ENCODE measurements at places on chromosomes 5 and 9.
A peak's percentile ranks its signal among the peaks of the same experiment; 100 is the strongest.

GRCh38 chr5:76626738-76627137 is 3.5 kb upstream of the F2RL2 start:
- DNase-seq: no peak

DNA sequence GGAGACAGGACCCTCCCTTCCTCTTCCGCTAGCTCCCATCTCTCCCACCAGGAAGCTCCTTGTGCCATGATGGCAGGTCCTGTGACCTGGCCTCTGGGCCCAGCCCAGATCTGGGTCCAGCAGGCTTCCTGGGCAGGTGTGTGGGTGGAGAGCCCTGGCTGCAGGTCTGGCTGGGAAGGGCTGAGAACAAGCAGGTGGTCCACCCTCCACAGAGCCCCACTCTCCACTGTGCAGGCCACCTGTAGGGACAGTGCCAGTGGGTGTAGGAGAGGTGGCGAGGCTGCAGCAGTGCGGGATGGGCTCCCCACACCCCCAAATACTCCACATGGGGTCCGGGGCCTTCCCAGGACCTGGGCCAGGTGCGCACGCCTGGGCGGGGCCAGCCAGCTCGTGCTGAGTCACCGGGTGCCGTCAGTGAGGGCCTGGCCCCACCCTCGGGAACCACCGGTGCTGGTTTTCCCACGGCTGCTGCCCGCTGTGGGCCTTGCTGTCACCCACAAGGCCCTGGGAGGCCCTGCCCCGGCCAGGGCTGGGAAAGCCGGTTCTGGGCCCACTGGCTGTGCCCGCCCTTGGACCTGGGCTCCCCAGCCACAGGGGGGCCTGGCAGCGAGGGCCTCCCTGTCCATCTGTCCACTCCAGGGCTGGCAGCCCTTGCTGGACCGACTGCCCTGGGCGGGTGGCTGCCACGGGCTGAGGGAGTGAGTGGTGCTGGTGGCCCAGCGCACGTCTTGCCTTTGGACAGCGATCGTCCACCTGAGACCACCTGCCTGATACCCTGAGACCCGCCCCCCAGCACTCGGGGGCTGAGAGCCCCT is 9.3 kb upstream of the NRARP start:
- DNase-seq: peak; percentile 28

DNA sequence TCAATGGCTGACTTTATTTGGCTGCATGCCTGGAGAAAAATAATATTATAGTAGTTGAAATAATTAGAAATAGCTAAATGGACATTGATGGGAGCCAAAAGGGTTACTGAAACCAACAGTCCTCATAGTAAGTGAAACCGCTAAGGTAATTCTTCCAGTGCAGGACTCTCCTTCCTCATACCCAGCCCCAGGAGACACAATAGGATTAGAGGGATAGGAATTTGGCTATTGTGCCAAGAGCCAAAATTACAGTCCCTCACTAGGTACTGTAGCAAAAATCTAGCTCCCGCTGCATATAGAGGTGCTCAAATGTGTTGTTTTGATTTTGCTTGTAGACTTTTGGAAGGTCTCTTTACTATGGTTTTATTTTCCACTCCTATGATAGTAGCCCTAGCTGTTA is 20.2 kb downstream of the GLDC start:
- DNase-seq: no peak

DNA sequence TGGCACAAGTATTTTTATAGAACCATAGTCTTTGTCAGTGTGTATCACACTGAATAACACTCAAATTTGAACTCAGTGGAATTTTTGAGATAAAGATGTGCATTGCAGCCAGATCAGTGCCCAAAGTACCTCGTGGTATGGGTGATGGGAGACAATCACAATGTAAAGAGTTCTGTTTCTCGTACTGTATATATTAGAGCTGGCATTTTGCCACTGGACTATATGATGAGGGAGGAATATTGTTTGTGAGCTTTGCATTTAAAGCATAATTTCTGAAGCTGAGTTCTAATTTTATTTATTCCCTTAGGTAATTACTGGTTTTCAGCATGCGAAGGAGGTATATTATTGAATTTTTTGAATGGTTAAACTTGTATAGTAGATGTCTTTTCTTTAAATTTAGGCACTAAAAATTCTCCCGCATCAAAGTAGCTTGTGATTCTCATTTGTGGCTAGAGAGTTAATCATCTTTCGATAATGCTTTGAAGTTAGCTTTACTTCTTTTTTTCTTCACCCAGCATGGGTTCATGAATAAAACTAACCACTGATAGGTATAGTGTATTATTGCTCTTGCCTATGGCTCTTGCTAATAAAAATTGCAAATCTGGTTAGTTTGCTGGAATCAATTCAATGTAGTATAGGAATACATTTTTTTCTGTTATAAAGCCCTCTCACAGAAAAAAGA is 43.1 kb downstream of the PAM start:
- no peak for DNase-seq

GRCh38 chr5:66136053-66136452 is 8.0 kb upstream of the SREK1 start:
- DNase-seq: no peak

- DNase-seq: peak; percentile 10
These were observed 9.7 kb downstream of the LRRC14B start for GRCh38 chr5:200985-201384.

GRCh38 chr5:167631191-167631590 is 660.3 kb upstream of the WWC1 start:
- no peak for DNase-seq

- DNase-seq: peak; percentile 62
These were observed 107.7 kb downstream of the TENT4A start for GRCh38 chr5:6820851-6821479.

GRCh38 chr9:127049044-127049443 is 73.4 kb downstream of the ANGPTL2 start:
- no peak for DNase-seq

- no peak for DNase-seq
These were observed 312.8 kb downstream of the ARHGAP26 start for GRCh38 chr5:143083006-143083405.

DNA sequence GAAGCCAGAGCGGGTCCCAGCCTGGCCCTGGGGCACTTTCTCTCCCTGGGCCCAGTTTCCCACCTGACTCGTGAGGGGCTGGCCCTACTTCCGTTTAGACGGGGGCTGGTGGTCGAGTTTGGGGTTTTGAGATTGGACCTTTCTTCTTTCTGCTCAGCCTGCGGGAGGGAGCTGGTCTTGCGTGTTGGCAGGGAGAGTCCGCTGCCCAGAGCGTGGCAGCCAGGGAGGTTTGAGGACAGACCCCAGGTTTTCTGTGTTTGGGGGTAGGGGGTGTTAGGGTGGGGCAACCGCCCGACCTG is 6.0 kb upstream of the PITX1 start:
- DNase-seq: no peak

GRCh38 chr5:82975396-82975795 is 101.8 kb downstream of the TMEM167A start:
- DNase-seq: no peak

DNA sequence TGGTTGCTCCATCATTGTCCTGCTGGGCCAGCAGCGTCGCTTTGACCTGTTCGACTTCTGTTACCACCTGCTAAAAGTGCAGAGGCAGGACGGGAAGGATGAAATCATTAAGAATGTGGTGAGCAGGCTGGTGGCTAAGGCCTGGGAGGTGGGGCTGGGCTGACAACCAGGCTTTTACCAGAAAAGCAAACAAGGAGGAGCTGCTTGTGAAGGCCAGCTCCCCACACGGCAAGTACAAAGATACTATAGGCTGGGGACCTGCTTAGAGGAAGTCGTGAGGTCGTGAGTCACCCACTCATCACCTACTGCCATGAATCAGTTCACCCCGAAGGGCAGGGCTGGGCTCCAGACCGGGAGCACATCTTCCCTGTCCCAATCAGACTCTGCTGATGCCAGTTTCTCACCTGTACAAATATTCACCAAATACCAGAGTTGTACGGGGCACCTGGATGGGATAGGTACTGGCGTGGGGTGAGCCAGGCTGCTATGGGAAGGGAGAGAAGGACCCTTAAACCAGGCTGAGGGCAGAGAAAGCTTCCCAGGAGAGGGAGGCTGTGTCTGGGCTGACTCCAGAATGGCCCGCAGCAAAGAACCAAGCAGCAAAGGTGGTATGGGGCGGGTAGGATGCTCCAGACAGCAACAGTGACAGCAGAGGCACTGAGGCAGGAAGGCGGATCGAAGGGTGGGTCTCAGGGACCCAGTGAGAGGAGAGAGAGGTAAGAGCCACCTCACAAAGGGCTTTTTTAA is 69.3 kb upstream of the NIPAL4 start:
- no peak for DNase-seq

DNA sequence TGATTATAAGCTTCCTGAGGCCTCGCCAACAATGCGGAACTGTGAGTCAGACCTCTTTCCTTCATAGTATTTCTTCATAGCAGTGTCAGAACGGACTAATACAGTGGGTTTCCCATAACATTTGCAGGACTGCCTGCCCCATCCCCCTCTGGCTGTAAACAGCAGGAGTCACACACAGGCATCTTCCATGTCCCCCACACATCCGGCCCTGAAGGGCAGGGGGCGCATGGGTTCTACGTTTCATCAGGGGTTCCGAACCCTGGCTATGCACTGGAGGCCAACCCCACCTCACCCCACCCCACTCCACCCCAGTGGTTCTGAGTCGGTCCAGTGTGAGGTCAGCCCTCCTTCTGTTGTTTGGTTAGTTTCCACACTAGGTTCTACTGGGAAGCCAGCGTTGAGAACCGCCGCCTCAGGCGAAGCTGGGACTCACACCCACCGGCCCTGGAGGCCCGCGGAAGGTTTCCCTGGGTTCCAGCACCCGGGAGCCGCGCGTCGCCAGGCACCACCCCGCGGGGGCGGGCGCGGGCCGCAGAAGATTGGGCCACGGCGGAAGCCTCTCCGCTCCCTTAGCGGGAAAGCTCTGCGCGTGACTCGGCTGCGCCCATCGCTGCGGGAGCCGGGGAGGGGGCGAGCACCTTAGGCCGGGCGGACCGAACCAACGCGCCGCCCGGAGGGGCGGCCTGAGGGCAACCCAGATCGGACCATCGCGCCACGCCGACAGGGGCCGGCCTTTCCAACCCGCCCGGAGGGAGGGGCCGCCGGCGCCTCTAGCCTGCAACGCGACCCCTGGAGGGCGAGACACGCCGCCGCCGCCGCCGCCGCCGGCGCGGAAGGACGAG is at the start of gene RUSC2:
Gene RUSC2, plus strand, starts transcription at position 799 of the 842 bp plus-strand sequence. CDS start 56,411 bp downstream, outside the sequence.
- DNase-seq: no peak

DNA sequence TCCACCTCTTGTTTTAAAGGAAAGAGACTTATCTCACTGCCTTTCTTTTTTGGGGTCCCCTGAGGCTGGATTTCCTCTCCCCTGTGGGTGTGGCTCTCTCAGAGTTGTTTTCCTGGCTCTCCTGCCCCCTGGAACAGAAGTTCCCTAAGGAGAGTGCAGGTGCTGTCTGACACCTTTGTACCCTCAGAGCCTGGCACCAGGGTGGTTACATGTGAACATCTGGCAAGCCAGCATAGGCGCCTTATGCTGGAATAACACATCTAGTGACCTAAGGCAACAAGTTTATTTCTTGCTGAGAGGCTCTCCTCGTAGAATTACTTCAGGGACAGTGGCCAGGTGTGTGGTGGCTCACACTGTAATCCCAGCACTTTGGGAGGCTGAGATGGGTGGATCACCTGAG is 172.9 kb upstream of the PTCH1 start:
- DNase-seq: no peak

- peak; percentile 39 for DNase-seq
These were observed 237.0 kb downstream of the PAPPA start for GRCh38 chr9:116390303-116391228.

- DNase-seq: no peak
These were observed 845 bp upstream of the SLC30A5 start for GRCh38 chr5:69092969-69093368.

GRCh38 chr5:128135286-128135685 is 51.7 kb downstream of the SLC12A2 start:
- no peak for DNase-seq

GRCh38 chr9:114026335-114026734 is 51.8 kb downstream of the AMBP start:
- DNase-seq: no peak

DNA sequence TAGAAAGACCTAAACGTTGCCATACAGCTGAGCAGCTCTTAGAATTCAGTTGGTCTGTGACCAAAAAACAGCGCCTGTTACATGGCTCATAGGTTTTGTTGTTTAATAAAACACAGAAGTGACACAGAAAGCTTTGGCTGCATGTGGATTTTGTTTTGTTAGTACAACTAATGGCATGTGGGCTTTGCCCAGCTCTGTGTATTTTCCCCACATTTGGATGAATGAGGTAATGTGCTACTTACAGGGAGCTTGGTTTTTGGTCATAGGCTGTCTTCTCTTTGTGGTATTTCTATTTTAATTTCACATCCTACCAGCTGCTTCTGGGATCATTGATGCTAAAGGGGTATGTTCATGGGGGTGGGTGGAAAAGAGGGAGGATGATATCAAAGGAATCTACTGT is 37.0 kb upstream of the POU4F3 start:
- no peak for DNase-seq

GRCh38 chr5:67437905-67438845 is 241.6 kb upstream of the CD180 start:
- no peak for DNase-seq

DNA sequence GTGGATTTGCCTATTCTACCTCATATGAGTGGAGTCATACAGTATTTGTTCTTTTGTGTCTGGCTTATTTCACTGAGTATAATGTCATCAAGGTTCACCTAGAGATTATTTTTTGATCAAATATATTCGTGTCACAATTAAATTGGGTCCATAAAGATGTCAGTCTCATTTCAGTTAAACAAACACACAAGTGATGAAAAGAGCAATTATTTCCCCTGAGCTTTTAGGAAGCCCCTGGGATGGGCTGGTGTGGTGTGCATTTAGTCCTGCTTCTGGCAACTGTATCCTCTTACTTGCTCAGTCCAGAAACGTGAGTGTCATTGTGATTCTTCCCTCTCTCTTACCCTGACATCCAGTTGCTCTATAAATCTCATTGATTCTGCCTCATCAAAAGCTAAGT is 52.8 kb upstream of the CARTPT start:
- DNase-seq: no peak

DNA sequence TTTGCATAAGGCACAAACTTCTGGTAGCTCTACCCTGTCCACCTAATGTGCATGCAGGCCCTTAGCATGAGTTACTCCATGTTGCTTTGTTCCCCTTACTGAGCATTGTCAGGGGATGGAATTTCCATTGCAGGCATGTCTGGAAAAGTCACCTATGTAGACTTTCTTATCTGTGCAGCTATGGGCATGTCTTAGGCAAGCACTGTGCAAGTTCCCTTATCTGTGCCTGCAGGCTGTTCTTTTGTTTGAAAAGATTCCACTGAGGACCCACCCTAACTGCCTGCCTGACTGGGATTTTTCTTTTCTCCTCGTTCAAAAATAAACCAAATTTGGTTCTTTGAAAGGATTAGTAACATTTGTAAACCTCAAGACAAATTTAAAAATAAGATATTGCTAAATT is 587.0 kb downstream of the CDH18 start:
- no peak for DNase-seq

GRCh38 chr5:38551030-38552017 is 5.1 kb downstream of the LIFR start:
- peak; percentile 41 for DNase-seq
